ENCODE measurements at places on chromosomes 1 and 21.

DNA sequence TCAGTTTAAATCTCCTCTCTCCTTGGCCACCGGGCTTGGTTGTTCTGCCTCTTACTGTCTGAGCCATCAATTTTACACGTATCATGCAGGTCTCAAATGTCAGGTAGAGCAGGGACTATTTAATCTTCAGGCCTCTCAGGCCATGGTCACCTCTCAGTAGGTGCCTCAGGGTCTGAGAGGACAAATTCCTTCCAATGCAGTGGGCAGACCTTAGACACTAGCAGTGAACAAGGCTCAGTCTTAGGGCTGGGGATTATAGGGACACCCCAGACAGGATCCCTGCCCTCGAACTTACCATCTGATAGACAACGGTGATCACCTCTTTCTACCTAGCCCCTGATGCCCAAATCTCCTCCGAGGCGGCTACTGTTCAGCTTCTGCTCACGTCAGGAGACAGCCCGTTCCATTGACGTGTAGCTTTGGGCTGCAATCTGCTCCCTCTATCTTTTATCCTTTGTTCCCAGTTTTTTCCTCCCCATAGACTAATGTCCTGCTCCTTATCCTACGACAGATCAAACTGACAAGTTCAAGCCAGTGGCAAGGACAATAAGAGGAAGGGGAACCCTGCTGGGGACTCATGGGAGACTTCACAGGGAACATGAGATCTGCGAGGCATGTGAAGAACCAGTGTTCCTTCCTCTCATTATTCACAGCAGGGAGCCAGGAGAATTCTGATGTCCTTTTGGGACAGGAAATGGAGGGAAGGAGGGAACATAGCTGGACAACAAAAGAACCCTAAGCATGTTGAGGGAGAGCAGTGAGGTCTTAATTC, 1.4 kb upstream of the MYOG start:
- no peak for DNase-seq

- no peak for DNase-seq
These were observed 29.1 kb downstream of the ARID1A start for GRCh38 chr1:26724926-26725325.

DNA sequence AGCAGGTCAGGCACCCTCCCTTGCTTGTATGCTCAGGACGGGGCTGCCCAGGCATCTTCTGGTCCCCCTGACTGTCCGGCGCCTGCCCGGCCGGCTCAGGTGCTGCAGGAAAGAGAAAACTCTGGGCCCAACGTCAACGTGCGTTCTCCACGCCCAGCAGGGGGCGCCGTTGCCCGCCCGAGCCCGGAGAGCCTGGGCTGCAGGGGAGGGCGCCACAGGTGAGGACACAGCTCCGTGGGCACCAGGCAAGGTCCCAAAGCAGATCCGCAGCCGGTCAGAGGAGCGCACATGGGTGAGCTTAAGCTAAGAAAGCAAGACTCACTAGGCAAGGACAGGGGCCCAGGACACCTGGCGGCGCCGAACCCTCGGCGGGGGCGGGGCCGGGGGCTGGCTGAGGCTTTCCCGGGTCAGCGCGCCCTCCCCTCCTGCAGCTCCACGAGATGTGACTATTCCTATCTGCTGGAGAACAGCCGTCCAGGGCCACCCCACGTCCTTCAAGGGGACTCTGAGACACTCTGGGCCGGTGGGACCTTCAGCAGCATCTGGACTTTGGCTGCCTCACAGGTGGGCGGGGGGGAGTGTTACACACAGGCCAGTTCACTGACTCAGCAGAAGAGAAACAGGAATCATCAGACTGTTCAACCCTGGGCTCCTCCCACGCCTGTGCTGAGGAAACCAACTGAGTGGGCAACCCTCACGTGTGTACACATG, 29.3 kb downstream of the KRTAP10-1 start:
- DNase-seq: peak; percentile 48

GRCh38 chr1:1351511-1352427, 2.6 kb upstream of the DVL1 start:
- peak; percentile 82 for DNase-seq

DNA sequence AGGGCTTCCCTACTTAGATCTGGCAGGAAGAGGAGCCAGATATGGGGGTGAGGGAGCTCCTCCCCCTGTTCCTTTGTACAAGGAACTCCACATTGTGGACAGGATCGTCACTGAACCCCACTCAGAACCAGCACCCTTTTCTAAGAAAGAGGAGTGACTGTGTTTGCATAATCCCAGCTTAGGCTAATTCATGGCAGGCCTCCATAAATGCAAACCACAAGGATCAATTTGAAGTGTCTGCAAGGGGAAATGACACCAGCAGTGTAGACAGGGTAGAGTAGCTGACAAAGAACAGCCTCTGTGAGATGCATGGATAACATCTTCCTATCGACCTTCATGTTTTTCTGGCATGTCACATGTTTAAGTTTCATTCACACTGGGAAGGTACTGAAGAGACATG, 11.7 kb downstream of the MX1 start:
- DNase-seq: no peak

DNA sequence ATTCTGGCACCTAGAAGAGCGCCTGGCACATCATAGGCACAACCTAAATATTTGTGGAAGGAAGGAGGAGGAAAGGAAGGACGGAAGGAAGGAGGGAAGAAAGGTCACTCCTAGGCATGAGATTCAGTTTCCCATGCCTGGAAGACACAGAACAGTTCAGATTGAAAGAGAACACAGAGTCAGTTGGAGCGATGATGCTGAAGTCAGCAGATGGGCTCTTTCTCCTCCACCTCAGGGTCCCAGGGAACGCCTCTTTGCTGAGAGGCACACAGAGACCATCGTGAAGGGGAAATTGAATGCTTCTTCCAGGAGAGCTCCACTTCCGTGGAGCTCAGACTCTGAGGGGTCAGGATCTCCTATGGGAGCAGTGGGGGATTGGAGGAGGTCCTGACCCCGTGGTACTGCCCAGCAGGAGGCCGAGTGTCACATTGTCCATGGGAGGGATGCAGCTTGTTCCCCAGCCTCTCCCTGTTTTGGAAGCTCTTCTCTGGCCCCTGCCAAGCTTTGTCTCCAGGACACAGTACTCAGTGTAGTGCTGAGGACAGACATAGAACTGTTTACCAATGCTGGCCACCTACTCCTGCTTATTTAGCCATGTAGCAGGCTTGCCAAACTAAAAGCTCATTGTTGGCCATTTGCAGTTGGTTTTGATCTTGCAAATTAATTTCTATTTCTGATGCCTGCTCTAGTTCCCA, 2.4 kb downstream of the MYBPHL start:
- DNase-seq: no peak

DNA sequence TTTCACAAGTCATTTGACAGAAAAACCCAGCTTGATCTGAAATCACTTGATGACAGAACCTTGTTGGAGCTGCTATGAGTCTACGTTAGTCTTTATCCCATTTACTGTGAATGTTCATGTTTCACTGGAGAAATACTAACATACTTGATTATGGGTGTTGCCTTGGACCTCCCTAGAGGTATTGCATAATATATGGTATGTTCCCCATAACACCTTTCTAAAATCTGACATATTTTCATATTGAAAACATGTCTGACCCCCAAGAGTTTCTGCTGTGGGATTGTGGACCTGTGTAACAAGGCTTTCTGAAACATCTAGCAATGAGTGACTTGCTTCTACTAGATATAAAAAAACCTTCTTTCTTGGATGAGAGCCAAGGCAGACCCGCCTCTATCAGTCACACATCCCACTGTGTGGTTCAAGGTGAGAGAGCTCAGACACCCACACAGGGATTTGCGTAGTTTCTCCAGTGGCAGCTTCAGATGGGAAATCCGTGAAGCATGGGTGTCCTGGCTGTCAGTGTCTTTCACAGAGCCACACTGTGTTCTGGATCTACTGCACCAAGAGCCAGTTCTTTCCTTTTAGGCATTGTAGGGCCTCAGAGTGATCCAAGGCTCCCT, 4.6 kb downstream of the NENF start:
- DNase-seq: no peak

DNA sequence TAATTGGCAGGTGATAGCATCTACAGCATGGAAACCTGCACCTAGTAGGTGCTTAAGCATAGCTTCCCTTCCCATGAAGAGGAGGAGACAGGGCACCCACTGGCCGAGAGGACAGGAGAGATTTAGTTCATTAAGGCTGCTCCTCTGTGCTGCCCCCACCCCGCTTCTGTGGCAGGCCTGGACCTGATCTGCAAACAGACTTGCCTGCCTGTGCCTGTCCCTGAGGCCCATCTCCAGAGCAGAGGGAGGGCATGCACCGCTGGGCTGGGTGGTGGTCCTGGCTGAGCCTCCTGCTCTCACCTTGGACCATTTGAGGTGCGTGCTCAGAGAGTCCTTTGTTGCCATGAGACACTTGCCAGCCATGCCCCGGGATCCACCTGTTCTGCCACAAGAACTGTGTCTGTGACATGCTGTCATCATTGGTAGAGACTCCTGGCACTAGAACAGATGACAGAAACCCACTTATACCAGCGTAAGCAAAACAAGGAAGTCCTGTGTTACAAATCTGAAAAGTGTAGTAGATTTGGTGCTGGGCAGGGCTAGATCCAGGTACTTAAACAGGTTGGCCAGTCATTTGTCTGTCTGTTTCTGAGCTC, 55.6 kb downstream of the PTPRF start:
- DNase-seq: no peak

GRCh38 chr1:7116001-7116400, 330.7 kb downstream of the CAMTA1 start:
- no peak for DNase-seq

DNA sequence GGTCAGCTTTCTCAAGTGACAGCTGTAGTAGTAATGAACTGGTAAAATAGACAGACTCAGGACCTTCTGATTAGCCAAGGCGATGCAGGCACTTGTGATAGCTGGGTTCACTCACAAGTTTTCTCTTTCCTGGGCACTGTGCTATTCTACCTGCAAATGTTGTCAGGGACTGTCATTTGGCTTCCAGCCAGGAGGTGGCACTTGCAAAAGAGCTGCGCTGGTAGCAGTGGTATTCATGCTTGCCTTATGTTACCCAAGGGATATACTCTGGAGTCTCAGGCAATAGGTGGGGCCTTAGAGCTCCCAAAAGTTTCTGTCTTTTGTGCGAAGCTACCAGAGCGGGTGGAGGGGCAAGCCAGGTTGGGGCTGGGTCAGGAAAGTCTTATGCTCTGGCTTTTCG, 23.5 kb downstream of the IFI44 start:
- DNase-seq: no peak

- DNase-seq: no peak
These were observed 31.9 kb downstream of the FCRL5 start for GRCh38 chr1:157520386-157520935.

GRCh38 chr1:12567288-12567819, 50.7 kb downstream of the DHRS3 start:
- DNase-seq: no peak

DNA sequence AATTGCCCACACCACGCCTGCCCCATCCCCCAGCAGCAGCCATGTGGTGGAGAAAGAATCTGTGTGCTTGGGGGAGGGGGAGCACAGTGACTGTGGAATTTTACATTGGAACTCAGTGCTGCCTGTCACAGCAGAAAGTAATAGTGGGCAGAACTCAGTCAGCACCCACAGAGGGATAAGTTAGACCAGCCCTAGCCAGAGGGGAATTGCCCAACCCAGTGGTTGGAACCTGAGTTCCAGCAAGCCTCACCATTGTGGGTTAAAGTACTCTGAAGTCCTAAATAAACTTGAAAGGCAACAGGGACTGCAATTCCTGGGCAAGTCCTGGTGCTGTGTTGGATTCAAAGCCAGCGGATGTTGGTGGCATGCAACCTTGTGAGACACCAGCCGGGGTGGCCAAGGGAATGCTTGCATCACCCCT, 88.8 kb downstream of the MRPL39 start:
- peak; percentile 42 for DNase-seq

DNA sequence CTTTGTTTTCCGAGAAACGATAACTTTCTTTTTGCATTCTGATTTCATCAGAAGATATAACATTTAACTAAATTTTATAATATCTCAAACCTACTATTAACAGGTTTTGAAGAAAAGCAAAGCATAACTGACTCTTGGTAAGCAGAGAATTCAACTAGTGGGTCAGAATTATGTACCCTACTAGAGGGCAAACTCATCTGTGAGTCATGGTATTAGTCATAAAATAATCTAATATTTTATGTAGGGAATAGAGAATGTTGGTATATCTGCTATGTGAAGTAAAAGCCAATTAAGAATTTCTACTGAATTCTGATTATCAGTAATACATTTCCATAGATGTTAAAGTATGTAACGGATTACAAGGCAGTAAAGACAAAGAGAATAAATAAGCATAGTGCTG, 56.8 kb downstream of the USP1 start:
- peak; percentile 21 for DNase-seq

GRCh38 chr1:7658099-7658498, 113.0 kb upstream of the VAMP3 start:
- no peak for DNase-seq

DNA sequence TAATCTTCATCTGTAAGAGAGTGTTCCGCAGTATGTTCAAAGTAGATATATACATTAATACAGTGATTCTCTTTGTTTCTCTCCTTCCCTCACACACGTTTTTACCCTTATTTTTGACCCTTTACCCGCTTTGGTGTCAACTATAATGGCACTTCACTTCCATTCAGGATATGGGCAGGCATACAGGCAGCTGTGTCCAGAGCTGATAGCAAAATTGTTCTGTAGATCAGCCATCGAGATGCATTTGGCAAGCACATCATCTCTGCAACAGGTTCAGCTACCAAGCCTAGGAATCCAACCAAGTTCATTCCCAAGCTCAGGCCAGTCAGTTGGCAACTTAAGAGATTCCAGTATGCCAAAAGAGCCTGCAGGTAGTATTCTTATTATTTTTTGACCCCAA, 74.8 kb downstream of the FNBP1L start:
- DNase-seq: no peak

DNA sequence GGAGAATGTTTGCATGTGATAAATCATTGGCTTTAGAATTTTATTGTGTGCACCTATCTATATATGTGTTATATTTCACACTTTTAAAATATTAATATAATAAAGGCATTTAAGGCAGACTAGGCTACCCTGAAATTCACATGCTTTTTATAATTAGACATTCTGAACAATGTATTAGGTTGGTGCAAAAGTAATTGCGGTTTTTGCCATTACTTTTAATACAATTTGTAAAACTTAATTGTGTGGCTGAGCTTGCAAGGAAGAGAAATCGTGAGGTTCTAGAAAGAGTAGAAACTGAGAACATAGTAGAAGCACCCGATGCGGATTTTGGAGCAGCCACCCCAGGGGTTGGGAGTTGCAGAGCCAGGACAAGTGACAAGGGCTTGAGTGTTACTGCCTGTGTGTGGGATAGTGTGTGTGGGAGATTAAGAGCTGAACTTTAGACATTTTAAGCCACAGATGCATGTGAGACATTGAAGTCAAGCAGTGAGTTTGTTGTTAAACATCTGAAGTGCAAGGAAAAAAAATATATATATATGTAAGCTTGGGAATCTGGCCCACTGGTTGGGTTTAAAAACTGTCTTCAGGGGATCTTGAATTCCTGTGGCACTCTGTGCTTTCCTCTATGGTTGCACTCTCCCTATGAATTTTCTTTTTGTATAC, 244.5 kb downstream of the TM2D1 start:
- DNase-seq: no peak
